ENCODE measurements at places on chromosomes 3 and 15. TPM values are rescaled to one million over a fixed set of nuclear protein-coding genes. Genes with fewer than 3 reads are reported as not detected.

- H3K27ac ChIP-seq = no peak overlapping the region
- no peaks in the 10 kb centered on the region for H3K36me3 ChIP-seq
- no peak overlapping the region for H3K4me3 ChIP-seq
- no peaks in the 10 kb centered on the region for H3K4me1 ChIP-seq
- no peak for DNase-seq
Measured at GRCh38 chr3:134737516-134737915, 57.5 kb upstream of the EPHB1 start.

GRCh38 chr15:78716651-78717050 lies 75.6 kb upstream of the CHRNB4 start:
- no peaks in the 10 kb centered on the region for H3K36me3 ChIP-seq
- no peaks in the 10 kb centered on the region for H3K4me1 ChIP-seq
- no peak overlapping the region for H3K27ac ChIP-seq
- no peak for DNase-seq

DNA sequence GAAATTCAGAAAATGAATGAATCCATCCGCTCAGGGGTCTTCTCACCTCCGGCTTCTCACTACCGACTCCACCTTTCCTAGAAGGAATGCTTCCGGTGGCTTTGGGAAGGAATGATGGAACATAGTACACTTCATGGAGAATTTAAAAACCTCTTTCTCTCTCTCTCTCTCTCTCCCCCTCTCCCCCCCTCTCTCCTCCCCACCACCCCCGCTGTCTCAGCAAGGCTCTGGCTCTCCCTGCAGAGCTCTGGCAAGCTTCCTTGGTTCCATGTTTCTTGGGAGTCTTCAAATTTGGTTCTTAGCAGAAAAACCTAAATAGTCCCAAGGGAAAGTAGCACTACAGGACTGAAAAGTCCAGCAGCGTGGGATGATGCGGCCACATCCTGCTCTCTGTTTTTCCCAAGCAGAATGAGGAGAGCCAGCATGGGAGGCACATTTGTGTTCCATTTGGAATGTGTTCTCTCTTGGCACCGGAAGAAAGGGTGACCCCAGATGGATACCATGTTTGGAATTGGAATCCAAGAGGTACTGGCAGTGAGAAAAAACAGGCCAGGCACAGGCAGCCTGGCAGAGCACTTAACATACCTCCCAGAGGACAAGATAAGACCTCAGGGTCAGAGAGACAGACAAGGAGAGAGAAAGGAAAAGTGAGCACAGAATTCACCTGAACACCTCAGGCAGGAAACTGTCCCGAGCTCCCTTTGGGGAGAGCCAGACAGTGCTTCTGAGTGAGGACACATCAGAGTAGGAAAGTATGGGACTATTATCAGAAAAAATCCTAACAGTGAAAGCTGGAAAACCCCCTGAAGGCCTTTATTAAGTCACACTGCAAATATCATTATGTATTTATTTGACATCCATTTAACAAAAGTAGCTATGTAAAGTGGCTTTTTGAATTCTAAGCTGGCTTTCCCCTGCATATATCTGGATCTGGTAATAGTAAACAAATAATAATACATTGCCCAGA lies at the start of gene POPDC2:
POPDC2 (minus strand) TSS at position 116 of the 967 bp plus-strand sequence. CDS start 166 bp downstream, outside the sequence.
- peak within 1 kb of the TSS; percentile 71 for H3K4me3 ChIP-seq
- H3K36me3 ChIP-seq = peaks cover 35% of the 10 kb centered on the region
- no peaks in the 10 kb centered on the region for H3K27me3 ChIP-seq
- peak within 1 kb of the TSS; percentile 94 for H3K27ac ChIP-seq
- peaks cover 72% of the 10 kb centered on the region for H3K4me1 ChIP-seq

DNA sequence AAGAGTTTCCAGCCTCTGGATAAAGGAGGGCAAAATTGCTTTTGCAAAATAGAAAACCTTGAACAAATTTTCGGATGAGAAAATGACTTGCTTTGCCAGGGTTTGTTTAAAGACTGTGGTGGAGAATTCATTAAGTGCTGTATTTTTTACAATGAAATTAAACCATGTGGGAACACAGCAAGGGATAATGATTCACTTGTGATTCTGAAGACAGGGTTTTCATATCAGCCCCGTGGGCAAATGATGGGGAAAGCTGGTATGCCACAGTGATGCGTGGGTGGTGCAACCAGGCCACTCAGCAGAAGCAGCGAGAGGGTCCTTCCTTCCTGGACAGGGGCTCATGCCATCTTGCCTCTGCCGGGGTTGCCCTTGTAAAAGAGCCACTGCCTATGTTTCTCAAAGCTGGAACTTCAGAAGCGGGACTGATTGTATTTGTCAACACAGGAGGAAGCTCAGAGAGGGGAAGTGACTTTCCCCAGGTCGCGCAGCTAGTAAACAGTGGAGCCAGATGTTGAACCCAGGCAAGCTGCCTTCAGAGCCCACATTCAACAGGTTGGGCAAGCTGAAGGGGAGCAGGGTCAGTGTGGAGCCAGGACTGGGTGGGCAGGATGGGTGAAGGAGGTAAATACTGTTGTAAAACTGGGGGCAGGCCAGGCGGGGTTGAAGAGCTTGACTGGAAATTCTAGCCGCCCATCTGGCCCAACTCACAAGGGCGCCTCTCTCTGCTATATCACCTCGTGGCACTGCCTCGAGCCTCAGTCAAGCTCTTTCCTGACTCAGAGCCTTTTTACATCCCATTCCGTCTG lies 79.1 kb downstream of the TOP2B start:
- H3K36me3 ChIP-seq = peaks cover 34% of the 10 kb centered on the region
- DNase-seq = no peak
- H3K4me3 ChIP-seq = no peak overlapping the region
- H3K4me1 ChIP-seq = peaks cover 39% of the 10 kb centered on the region

DNA sequence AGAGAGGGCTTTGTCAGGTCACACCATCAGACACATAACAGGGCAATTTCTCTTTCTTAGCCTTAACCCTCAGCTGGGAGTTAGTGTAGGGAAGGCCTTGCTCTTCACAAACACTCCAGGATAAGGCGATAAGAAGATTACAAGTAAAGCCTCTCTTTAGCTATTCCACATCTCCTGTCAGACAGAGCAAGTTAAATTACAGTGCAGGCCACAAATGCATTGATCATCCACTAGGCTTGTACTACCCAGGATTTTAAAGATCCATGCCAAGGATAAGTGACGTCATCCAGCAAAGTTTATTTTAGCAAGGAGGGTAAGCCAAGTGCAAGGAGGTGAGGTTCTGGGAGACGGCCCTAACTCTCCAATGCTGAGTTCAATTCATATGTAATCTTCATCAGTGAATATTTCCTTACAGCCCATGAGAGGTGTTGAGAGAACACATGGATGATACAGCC lies 890.6 kb upstream of the NR2F2 start:
- H3K27me3 ChIP-seq = no peaks in the 10 kb centered on the region
- DNase-seq = no peak
- H3K36me3 ChIP-seq = no peaks in the 10 kb centered on the region
- H3K4me1 ChIP-seq = peaks cover 15% of the 10 kb centered on the region
- peak overlapping the region; percentile 74 for H3K27ac ChIP-seq

DNA sequence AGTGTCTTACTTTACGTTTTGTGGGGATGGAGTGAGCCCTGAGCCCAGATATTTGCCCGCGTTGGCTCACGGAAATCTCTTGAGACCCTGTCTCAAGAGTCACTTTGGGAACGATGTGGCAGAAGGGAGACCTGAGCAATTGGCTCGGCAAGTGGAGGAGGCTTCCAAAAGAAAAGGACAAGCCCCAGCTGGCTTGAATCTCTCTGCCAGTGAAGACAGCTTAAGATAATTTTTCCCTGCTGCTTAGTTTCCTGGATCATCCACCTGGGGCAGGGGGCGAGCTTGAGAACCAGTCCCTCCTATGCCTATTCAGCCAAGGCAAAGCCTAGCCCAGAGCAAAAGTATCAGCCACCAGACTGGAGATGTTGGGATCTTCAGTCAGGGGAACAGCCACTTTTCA lies 708 bp downstream of the SEC22A start:
- DNase-seq = no peak
- no peaks in the 10 kb centered on the region for H3K27me3 ChIP-seq
- peak overlapping the region; percentile 84 for H3K27ac ChIP-seq
- H3K36me3 ChIP-seq = no peaks in the 10 kb centered on the region
- peak overlapping the region; percentile 97 for H3K4me3 ChIP-seq

GRCh38 chr3:101527441-101527840 lies 14.4 kb upstream of the SENP7 start:
- DNase-seq = no peak
- no peaks in the 10 kb centered on the region for H3K4me1 ChIP-seq
- no peaks in the 10 kb centered on the region for H3K36me3 ChIP-seq
- no peak overlapping the region for H3K27ac ChIP-seq

GRCh38 chr15:33107950-33108349 lies 86.6 kb downstream of the FMN1 start:
- no peaks in the 10 kb centered on the region for H3K27me3 ChIP-seq
- H3K4me1 ChIP-seq = no peaks in the 10 kb centered on the region
- no peaks in the 10 kb centered on the region for H3K36me3 ChIP-seq
- DNase-seq = no peak

GRCh38 chr15:80970018-80970657 lies 19.5 kb downstream of the MESD start:
- DNase-seq = peak; percentile 42
- H3K27me3 ChIP-seq = no peaks in the 10 kb centered on the region
- H3K27ac ChIP-seq = no peak overlapping the region
- no peak overlapping the region for H3K4me3 ChIP-seq

DNA sequence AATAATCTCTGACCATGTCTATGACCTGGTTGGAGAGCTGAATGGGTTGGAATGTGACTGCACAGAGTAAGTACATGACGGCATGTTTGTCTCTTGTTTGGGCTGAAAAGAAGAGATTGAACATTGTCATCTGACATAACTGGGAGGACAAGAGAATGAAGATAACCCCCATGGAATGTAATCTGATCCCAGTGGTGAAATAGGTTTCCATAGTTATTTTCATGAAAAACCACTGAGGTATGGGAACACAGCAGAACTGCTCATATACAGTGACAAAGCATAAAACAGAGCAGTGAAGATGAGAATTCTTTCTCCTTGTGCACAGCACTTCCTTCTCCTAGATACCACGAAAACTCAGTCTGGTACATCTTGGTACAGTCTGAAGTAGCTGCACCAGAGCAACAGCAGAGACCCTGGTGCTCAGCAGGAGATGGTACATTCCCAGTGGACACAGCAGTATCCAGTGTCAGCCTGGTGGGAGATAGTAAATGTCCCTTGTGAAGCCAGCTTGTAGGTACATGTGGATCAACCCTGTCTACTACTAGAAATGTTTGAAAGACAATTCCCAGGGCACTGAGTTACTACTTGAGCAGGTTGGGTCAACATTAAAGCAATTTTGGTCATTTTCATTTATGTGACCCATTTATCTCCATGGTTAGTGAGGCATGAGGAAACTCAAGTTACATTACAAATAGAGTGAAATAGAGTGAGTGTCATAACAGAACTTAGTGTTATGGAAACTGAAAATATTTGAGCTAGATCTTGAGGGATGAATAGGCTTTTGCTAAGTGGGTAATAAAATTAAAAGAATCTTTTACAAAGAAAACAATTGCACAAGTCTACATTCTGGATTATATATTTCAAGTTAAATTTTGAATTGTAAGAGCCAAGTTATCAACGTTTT lies 178.3 kb downstream of the SUCNR1 start:
- peaks cover 4% of the 10 kb centered on the region for H3K4me1 ChIP-seq
- no peak overlapping the region for H3K27ac ChIP-seq
- no peaks in the 10 kb centered on the region for H3K27me3 ChIP-seq
- H3K4me3 ChIP-seq = no peak overlapping the region

DNA sequence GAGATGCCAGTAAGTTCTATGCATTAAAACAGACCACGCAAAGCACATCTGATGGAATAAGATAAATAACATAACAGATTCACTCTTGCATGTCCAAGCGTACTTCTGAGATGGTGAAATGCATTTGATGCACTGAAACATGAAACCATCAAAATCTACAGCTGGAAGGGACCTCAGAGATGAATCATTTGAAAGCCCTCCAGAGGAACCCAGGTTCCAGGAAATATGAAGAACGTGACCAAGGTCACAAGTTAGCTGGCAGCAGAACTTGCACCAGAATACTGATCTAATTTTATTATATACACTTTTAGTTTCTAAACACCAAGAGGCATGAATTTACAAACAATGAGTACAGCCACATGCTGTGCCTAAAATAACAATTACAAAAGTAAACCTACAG lies 957.1 kb downstream of the FHIT start:
- no peaks in the 10 kb centered on the region for H3K4me1 ChIP-seq
- DNase-seq = no peak
- H3K27me3 ChIP-seq = no peaks in the 10 kb centered on the region
- H3K4me3 ChIP-seq = no peak overlapping the region
- no peak overlapping the region for H3K27ac ChIP-seq

GRCh38 chr3:71955240-71956068 lies 170.5 kb upstream of the PROK2 start:
- H3K4me3 ChIP-seq = no peak overlapping the region
- no peak overlapping the region for H3K27ac ChIP-seq
- peaks cover 3% of the 10 kb centered on the region for H3K27me3 ChIP-seq

DNA sequence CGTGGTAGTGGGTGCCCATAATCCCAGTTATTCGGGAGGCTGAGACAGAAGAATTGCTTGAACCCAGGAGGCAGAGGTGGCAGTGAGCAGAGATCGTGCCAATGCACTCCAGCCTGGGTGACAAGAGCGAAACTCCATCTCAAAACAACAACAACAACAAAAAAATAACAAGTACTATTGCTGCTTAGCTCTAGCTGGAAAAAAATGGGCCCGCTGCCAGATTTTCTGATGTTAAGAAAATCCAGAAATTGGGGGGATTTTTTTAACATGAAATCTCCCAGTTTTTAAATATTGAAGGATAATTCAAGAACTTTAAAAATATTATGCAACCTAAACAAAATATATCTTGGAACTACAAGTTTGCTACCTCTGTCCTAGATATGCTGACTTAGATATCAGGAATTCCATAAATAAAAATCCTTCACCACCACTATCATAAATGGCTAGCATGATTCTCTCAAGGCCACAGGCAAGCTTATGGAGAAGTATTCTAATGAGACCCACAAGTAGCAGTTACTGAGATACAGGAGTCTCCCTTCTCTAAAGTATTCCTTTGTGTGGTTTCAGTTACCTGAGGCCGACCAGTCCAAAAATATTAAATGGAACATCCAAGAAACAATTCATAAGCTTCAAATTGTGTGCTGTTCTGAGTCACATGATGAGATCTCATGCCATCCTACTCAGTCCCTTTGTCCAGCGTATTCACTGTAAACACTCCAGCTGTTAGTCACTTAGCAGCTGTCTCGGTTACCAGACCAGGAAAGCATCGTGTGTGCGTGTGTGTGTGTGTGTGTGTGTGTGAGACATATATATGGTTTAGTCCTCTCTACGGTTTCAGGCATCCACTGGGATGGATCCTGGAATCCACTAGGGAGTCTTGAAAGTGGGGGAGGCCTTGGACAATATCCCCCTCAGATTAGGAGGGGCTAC lies 277.2 kb downstream of the TBL1XR1 start:
- H3K4me3 ChIP-seq = no peak overlapping the region
- no peaks in the 10 kb centered on the region for H3K36me3 ChIP-seq
- H3K27ac ChIP-seq = no peak overlapping the region

GRCh38 chr3:100609963-100610362 lies 562 bp downstream of the ADGRG7 start:
- H3K4me1 ChIP-seq = no peaks in the 10 kb centered on the region
- no peak for DNase-seq
- peaks cover 40% of the 10 kb centered on the region for H3K27me3 ChIP-seq
- H3K36me3 ChIP-seq = no peaks in the 10 kb centered on the region

The DGKG gene
- 65.7 TPM for total RNA-seq

The GUCA1C gene
- 5.8 TPM for total RNA-seq

The DUOXA1 gene
- total RNA-seq = 0.30 TPM

The TIMP4 gene
- total RNA-seq = 12.3 TPM
